Activated CD4-positive, alpha-beta T cell treated with anti-CD3 and anti-CD28 coated beads, Interleukin-2, amount 10 ng/mL, durations not matched to agents 24 days and 14 days (primary cell): ENCODE measurements at places on chromosomes 3 and 15. TPM values are rescaled to one million over a fixed set of nuclear protein-coding genes. Genes with fewer than 3 reads are reported as not detected.
A peak's percentile ranks its signal among the peaks of the same experiment; 100 is the strongest.

Gene ADGRG7
- not detected in 2 replicates for total RNA-seq

Gene ARL13B
- 12.2 and 16.6 TPM in 2 replicates for total RNA-seq

Gene LMOD3
- not detected in 2 replicates for total RNA-seq

Gene PLCB2
- 82.7 and 95.7 TPM in 2 replicates for total RNA-seq

Gene OR5K3
- total RNA-seq: not detected in 2 replicates

Gene RPP25
- 13.1 and 13.9 TPM in 2 replicates for total RNA-seq

Gene ARF4
- 84.4 and 91.4 TPM in 2 replicates for total RNA-seq

GRCh38 chr15:85091990-85092389 is 110.3 kb downstream of the PDE8A start:
- H3K4me3 ChIP-seq: no peak overlapping the region
- H3K4me1 ChIP-seq: no peaks in the 10 kb centered on the region
- no peak overlapping the region for H3K27ac ChIP-seq
- H3K27me3 ChIP-seq: no peaks in the 10 kb centered on the region
- no peak for DNase-seq
- H3K36me3 ChIP-seq: peaks cover 18% of the 10 kb centered on the region

DNA sequence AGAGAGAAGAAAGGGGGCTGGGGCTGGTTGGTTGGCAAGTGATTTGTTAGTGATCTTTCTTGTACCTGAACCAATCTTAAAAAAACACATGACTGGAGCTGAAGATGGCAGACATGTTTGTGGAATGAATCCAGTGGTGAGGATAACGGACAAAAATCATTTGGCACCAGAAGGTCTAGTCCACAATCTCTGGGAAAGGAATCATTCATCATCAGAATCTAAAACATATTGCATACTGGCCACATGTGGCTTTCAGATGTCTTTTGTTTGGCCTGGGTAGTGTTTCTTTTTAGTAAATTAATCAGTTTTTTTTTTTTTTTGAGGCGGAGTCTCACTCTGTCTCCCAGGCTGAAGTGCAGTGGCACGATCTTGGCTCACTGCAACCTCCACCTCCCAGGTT is 5.0 kb downstream of the NEK11 start:
- no peak for DNase-seq
- H3K4me3 ChIP-seq: no peak overlapping the region
- H3K4me1 ChIP-seq: peaks cover 7% of the 10 kb centered on the region
- no peak overlapping the region for H3K27ac ChIP-seq

- peak overlapping the region; percentile 82 for H3K27ac ChIP-seq
- H3K4me1 ChIP-seq: peaks cover 45% of the 10 kb centered on the region
- H3K4me3 ChIP-seq: peak overlapping the region; percentile 73
- DNase-seq: peak; percentile 90
- peaks cover 8% of the 10 kb centered on the region for H3K36me3 ChIP-seq
- H3K27me3 ChIP-seq: no peaks in the 10 kb centered on the region
Measured at GRCh38 chr15:42608110-42608531, 32.7 kb downstream of the STARD9 start.

GRCh38 chr3:171160325-171160724 is 133.8 kb upstream of the SLC2A2 start:
- peaks cover 60% of the 10 kb centered on the region for H3K36me3 ChIP-seq
- no peak overlapping the region for H3K27ac ChIP-seq
- DNase-seq: no peak
- peaks cover under 1% of the 10 kb centered on the region for H3K4me1 ChIP-seq

DNA sequence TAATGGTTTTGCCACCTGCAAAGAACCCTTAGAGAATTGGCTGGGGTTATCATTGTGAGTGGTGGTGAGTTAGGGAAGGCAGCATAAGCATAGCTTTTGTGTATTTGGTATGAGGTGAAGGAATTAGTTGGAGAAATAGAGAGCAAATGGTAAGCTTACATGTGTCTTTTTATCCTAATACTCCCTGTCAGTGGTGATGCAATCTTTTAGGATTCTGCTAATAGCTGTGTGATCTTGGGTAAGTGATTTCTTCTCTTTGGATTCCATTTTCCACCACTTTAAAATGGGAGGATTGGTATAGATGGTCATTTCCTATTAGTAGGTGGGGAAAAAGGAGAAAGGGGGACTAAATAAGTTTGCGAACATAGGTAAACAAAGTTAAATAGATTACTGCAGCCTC is 30.9 kb downstream of the PIAS1 start:
- no peak overlapping the region for H3K4me3 ChIP-seq
- peaks cover 4% of the 10 kb centered on the region for H3K36me3 ChIP-seq
- H3K27ac ChIP-seq: no peak overlapping the region
- no peak for DNase-seq

- no peaks in the 10 kb centered on the region for H3K36me3 ChIP-seq
- H3K4me1 ChIP-seq: no peaks in the 10 kb centered on the region
- H3K4me3 ChIP-seq: no peak overlapping the region
- H3K27me3 ChIP-seq: no peaks in the 10 kb centered on the region
- no peak overlapping the region for H3K27ac ChIP-seq
- DNase-seq: no peak
Measured at GRCh38 chr3:148763986-148764935, 63.4 kb upstream of the CPB1 start.

GRCh38 chr3:1971780-1972179 is 126.9 kb upstream of the CNTN4 start:
- no peak overlapping the region for H3K4me3 ChIP-seq
- DNase-seq: no peak
- no peaks in the 10 kb centered on the region for H3K4me1 ChIP-seq
- H3K27ac ChIP-seq: no peak overlapping the region
- no peaks in the 10 kb centered on the region for H3K36me3 ChIP-seq

DNA sequence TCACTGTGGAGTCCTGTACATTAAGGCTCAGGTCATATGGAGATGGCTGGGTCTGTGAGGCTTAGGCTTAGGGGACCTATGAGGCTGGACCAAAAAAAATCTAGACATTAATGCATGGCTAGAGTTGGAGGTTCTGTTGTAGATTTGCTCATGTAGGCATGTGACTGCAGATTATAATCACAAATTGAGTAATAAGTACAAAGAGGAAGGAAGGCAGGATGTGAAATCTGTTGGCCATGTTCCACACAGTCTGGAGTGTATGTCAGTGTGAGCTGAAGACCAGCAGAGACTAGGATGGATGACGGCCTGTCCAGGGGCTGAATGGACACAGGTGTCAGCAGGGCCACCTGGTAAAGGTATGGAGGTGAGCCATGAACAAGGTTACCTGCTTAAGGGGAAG is at the start of gene ST3GAL6:
TSS of gene ST3GAL6 (plus strand) at position 265 of the 400 bp plus-strand sequence. CDS start 5,101 bp downstream, outside the sequence.
- H3K4me3 ChIP-seq: no peak within 1 kb of the TSS
- DNase-seq: no peak
- H3K36me3 ChIP-seq: no peaks in the 10 kb centered on the region
- H3K4me1 ChIP-seq: no peaks in the 10 kb centered on the region
- peaks cover 17% of the 10 kb centered on the region for H3K27me3 ChIP-seq
- no peak within 1 kb of the TSS for H3K27ac ChIP-seq

- no peak overlapping the region for H3K4me3 ChIP-seq
- H3K4me1 ChIP-seq: no peaks in the 10 kb centered on the region
- H3K36me3 ChIP-seq: no peaks in the 10 kb centered on the region
- H3K27me3 ChIP-seq: peaks cover 2% of the 10 kb centered on the region
Measured at GRCh38 chr3:192710366-192710765, 17.0 kb downstream of the FGF12 start.

DNA sequence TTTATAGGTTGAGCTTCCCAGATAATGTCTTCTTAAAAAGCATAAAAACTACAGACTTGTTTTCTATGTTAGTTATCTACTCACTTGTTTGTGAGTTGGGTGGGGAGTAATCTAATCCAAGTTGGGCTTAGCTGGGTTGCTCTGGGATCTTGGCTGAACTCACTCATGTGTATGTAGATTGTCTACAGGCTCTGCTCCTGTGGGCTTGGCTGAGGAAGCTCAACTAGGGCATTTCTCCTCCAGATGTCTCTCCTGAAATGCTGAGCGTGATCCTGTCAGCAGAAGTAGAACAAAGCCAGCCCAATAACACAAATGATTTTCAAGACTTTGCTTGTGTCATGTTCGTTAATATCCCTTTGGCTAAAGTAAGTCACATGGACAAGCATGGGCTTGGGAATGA is 17.3 kb downstream of the KCNH8 start:
- no peak overlapping the region for H3K27ac ChIP-seq
- H3K4me1 ChIP-seq: no peaks in the 10 kb centered on the region
- peaks cover 3% of the 10 kb centered on the region for H3K27me3 ChIP-seq
- no peak overlapping the region for H3K4me3 ChIP-seq
- DNase-seq: no peak

DNA sequence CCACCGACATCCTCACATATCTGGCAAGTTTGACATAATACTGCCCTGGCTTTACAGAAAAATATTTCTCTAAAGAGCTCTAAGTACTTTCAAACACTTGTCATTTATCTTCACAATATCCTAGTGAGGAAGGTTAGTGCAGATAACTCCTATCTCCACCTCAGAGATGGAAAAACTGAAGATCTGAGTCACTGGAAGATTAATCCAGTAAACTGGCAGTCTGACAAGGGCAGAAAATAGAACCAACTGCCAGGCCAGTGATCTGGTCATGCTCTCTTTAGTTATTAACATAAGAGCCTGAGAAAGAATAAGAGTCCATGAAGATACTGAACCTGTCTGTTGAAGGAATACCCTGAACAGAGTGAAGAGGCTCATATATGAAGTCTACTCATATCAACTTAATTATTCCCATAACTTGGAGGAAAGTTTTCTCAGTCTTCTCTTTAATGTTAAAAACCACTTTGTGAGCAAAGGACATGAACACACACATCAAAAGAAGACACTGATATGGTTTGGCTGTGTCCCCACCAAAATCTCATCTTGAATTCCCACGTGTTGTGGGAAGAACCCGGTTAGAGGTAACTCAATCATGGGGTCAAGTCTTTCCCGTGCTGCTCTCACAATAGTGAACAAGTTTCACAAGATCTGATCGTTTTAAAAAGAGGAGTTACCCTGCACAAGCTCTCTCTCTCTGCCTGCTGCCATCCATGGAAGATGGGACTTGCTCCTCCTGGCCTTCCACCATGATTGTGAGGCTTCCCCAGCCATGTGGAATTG is 61.4 kb downstream of the GOLIM4 start:
- H3K4me1 ChIP-seq: no peaks in the 10 kb centered on the region
- no peak overlapping the region for H3K27ac ChIP-seq
- H3K27me3 ChIP-seq: no peaks in the 10 kb centered on the region
- H3K36me3 ChIP-seq: peaks cover 5% of the 10 kb centered on the region
- DNase-seq: no peak

GRCh38 chr3:133468251-133468721 is 68.4 kb downstream of the BFSP2 start:
- no peak overlapping the region for H3K27ac ChIP-seq
- H3K4me1 ChIP-seq: peaks cover 27% of the 10 kb centered on the region
- no peak overlapping the region for H3K4me3 ChIP-seq
- no peak for DNase-seq
- no peaks in the 10 kb centered on the region for H3K27me3 ChIP-seq

- no peak overlapping the region for H3K27ac ChIP-seq
- H3K4me3 ChIP-seq: no peak overlapping the region
- H3K27me3 ChIP-seq: no peaks in the 10 kb centered on the region
Measured at GRCh38 chr3:107662586-107662985, 139.8 kb downstream of the BBX start.

DNA sequence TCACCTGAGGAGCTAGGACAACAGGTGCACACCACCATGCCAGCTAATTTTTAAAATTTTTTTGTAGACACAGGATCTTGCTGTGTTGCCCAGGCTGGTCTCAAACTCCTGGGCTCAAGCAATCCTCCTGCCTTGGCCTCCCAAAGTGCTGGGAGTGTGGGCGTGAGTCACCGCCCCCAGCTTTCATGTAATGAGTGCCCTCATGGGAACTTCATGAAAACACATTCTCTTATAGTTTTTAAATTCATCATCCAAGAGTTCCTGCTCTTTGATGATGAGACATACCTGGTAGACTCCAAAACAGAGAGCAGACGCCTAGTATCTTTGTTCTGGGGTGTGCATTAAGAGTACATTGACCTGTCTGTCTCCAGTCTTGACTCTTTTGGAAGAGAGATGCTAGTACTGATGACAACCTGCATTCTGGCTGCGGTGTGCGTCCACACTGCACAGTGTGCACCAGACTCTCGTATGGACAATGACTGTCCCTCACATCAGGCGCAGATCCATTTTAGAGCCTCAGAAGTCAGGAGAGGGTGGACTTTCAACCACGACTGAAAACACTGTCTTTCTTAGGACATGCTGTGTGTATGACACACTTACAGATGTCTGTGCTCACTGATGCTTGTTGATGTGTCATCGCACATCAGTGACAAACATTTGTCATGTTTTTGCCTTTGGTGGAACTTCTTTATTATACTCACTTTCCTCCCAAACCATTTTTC is 2.0 kb downstream of the NRROS start:
- H3K4me1 ChIP-seq: peaks cover 62% of the 10 kb centered on the region
- no peaks in the 10 kb centered on the region for H3K27me3 ChIP-seq
- H3K4me3 ChIP-seq: peak overlapping the region; percentile 86
- peaks cover 31% of the 10 kb centered on the region for H3K36me3 ChIP-seq

DNA sequence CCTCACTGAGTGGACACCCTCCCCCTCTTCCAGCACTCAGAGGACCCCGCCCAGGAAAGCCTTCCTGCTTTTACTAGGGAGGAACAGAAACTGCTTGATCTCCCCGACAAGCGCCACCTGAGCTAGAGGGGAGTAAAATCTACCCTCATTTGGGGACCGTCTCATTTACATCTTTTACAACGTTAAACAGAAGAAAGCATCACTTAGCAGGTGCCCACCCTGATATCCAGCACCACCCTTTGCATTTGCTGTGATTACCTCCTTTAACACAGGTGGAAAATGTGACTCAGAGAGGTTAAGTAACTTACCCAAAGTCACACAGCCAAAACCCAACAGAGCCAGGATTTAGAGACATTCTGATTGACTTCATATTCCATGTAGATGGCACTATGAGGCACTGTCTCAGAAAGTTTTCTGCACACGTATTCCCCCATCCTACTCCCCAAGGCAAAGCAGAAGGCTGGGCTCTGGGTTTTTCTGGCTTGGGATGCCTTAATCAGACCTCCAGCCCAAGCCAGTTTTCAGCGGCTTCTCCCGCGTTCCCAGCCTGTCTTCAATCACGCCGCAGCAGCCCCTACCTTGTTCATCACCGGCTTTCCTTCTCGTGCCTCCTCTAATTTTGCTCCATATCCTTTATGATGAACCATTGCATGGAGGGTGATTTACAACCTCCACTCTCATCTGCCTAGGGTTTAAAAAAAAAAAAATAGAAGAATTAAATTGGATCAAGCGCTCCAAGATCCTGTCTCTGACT is 314.6 kb upstream of the PROK2 start:
- H3K27me3 ChIP-seq: no peaks in the 10 kb centered on the region
- peak overlapping the region; percentile 44 for H3K4me3 ChIP-seq
- H3K4me1 ChIP-seq: peaks cover 40% of the 10 kb centered on the region
- H3K36me3 ChIP-seq: no peaks in the 10 kb centered on the region
- H3K27ac ChIP-seq: peak overlapping the region; percentile 68

DNA sequence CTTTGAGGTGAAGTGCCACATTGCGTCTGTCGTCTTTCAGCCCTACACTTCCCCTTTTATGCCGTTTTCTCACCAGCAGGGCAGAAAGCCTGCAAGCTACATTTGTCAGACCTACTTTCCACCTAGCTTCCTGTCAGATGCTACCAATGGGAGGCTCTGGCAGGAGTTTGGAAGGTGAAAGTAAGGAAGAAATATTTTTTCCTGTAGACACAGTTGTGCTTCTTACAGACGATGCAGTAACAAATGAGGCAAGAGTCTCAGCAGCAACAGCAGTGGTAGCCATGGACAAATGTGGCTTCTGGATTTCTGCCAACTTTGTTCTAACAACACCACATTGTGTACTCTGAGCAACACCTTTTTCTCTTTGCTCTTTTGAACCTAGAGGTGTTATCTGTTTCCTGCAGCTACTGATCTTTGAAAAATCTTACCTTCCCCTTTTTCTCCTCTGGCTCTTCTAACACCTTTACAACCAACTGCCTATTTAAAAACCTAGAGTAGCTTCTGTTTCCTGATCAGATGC is 70.6 kb upstream of the STT3B start:
- H3K27me3 ChIP-seq: no peaks in the 10 kb centered on the region
- H3K4me3 ChIP-seq: peak overlapping the region; percentile 6
- DNase-seq: peak; percentile 70

- no peak overlapping the region for H3K27ac ChIP-seq
- H3K36me3 ChIP-seq: no peaks in the 10 kb centered on the region
- H3K27me3 ChIP-seq: no peaks in the 10 kb centered on the region
Measured at GRCh38 chr15:59306520-59307164, 66.0 kb downstream of the MYO1E start.
